ENCODE measurements at places on chromosomes 2 and 18.

DNA sequence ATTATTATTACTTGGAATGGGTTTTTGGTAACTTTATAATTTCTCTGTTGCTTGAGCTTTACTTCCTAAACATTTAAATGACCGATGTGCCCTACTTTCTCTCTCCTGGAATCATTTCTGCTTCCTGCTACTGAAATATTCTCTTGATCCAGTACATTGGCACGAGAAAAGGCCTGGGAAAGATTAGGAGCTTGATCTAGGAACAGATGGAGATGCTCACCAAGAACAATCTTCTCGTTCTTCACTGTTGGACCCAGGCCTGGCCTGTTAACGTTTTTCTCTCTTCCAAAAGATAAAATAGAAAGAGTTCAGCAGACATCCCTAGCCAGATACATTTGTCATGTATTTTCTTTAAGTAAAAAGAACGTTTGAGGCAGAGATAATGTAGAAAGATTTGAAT lies 1356.8 kb upstream of the CRIM1 start:
- no peak for DNase-seq

GRCh38 chr2:174965992-174966744 lies 39.0 kb downstream of the CHN1 start:
- no peak for DNase-seq

DNA sequence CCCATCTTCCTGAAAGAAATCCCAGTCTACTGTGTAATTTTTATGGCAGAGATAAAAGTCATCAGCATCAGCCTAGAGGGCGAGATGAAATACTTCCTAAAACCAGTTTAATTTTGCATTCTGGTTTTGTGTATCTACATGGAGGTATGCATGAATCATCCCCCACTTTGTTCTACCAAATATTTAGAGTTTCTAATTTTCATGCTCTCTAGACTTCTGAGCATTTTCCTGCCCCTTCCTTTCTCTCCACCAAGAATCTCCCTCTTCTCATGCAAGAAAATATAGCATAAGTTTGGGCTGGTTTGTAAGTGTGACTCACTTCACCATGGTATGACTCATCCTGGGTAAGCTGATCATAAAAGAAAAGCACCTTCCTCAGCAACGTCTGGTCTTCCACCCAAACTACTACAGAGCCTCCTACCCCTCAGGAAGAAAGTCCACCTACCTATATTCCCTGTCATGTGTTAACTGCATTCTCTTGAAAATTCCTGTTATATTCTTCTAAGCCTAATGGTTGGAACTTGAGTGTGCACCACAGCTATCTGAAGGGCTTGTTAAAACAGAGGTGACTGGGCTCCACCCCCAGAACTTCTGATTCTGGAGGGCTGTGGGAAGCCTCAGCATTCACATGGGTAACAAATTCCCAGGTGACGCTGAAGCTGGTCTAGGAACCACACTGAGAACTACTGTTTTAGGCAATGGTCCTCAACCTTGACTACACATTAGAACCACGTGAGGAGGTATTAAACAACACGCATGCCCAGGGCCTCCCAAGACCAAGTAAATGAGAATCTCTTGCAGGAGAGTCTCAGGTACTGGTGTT lies 37.4 kb upstream of the RAPGEF4 start:
- DNase-seq, result no peak

DNA sequence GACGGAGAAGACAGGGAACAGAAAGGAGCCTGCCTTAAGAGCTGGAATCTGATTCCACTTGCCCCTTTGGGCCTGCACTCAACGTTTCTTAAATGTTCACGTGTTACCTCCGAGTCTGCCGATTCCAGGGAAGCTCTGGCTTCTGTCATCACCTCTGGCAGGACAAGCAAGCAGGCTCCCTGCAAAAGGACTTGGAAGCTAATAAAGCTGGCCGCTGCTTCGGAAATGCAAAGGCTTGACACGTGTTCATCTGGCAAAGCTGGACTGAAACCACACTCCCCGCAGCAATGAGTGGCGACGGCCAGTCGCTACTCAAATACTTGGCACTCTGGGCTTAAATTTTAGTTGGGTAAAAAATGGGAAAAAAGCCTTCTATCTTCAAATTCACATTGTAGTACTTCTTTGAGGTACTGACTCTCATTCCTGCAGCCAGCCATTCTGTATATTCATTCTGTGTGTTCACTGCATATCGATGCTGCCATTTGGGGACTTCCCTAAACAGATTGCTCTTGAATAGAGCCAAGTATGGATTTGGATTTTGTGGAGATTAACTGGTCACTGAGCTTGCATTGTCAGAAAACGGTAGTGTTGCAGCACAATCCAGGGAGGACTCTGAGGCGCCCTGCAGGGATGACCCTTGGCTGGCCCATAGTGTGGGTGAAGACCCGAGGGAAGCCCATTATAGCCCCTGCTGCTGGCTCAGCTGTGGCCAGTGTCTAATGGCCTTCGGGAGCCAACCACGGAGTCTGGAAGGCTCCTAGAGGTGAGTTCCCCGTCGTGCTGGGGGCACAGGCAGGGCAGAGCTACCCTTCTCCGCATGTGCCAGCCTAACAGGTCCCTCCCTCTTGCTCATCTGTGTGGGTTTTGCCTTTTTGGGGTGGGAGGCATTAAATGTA lies 231.5 kb downstream of the PRKCE start:
- no peak for DNase-seq

- no peak for DNase-seq
Measured at GRCh38 chr2:3464401-3465005, 54.8 kb downstream of the ADI1 start.
